Thymus (tissue), 14 donors: ENCODE measurements at places on chromosomes 4 and X. TPM values are rescaled to one million over a fixed set of nuclear protein-coding genes. Genes with fewer than 3 reads are reported as not detected.

CFAP99 gene
- 0.18 TPM for polyA plus RNA-seq

NAP1L5 gene
- 9.4 TPM for polyA plus RNA-seq

DNA sequence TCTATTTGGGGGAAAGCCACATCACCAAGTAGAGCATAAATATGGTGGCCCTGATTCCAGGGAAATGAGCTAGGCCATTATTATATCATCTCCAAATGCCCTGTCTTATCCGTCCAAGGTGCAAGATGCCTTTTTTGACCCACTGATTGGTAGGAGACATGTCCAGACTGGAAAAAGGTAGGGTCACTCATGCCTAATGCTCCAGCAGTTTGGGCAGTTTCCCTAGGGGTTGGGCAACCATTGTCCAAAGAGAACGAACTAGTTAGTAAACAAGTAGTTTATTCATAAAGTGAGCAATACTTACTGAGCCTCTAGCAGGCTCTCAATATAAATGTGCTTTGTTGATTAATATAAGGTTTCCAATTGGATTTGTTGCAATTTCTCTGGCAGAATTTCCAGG is 6.2 kb downstream of the FHDC1 start:
- no peak overlapping the region for H3K4me3 ChIP-seq
- DNase-seq: no peak
- no peak overlapping the region for H3K27ac ChIP-seq
- peaks cover 7% of the 10 kb centered on the region for H3K4me1 ChIP-seq
- peaks cover 32% of the 10 kb centered on the region for H3K27me3 ChIP-seq
- H3K36me3 ChIP-seq: no peaks in the 10 kb centered on the region

DNA sequence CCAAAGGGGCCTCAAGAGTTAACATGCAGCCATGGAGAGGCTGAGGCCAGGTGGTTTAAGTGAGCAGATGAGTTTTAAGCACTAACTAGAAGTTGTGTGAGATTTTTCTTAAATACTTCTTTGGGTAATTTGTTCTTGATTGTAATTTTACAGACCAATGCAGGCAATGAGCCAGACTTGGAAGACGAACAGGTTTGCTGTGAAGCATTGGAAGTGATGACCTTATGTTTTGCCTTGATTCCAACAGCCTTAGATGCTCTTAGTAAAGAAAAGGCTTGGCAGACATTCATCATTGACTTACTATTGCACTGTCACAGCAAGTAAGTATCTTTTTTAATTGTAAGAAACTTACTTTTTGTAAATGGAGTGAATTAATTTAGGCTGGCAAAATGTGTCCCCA is 103.9 kb downstream of the USP9X start:
- DNase-seq: no peak
- H3K36me3 ChIP-seq: peaks cover 10% of the 10 kb centered on the region
- H3K27me3 ChIP-seq: no peaks in the 10 kb centered on the region
- no peak overlapping the region for H3K27ac ChIP-seq
- H3K4me3 ChIP-seq: no peak overlapping the region

GRCh38 chr4:98828801-98829200 is 100.1 kb downstream of the EIF4E start:
- peak; percentile 7 for DNase-seq
- H3K36me3 ChIP-seq: no peaks in the 10 kb centered on the region
- no peaks in the 10 kb centered on the region for H3K4me1 ChIP-seq
- no peak overlapping the region for H3K4me3 ChIP-seq
- no peak overlapping the region for H3K27ac ChIP-seq
- no peaks in the 10 kb centered on the region for H3K27me3 ChIP-seq

- H3K27ac ChIP-seq: no peak overlapping the region
- no peaks in the 10 kb centered on the region for H3K27me3 ChIP-seq
- DNase-seq: no peak
- no peaks in the 10 kb centered on the region for H3K36me3 ChIP-seq
- H3K4me3 ChIP-seq: no peak overlapping the region
- H3K4me1 ChIP-seq: no peaks in the 10 kb centered on the region
Measured at GRCh38 chr4:55382488-55383003, 13.2 kb upstream of the TMEM165 start.

- no peaks in the 10 kb centered on the region for H3K4me1 ChIP-seq
- H3K27me3 ChIP-seq: no peaks in the 10 kb centered on the region
- no peak overlapping the region for H3K4me3 ChIP-seq
Measured at GRCh38 chrX:15858051-15858450, 3.4 kb upstream of the AP1S2 start.

DNA sequence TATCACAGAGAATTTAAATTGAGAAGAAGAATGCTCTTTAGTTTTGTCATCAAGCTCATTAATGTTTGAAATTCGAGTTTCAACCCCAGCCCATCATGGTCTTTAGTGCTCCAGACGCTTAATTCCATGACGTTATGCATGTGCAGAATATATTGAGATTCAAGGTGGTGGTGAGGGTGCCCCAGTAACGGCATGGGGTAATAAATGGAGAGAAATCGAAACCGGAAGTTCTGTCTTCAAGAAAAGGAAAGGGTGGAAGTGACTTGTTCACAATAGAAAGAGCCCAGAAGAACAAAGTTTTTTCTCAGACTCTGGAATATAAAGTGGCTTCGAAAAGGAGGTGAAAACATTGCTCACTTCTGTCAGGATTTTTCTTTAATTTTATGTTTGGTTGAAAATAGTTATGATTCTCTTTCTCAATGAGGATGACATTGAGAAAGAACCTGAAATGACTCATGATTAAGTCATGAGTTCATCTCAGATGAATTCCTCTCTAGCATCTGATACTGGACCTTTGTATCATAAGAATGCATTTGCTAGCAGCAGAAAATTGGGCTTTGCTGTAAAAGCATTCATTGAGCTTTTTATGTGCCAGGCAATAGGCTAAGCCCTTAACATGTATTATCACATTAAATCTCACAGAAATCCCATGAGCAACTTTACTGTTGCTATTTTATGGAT is 779 bp upstream of the DDX60L start:
- peak overlapping the region; percentile 95 for H3K4me3 ChIP-seq
- peak overlapping the region; percentile 92 for H3K27ac ChIP-seq
- no peaks in the 10 kb centered on the region for H3K27me3 ChIP-seq
- no peaks in the 10 kb centered on the region for H3K36me3 ChIP-seq
- DNase-seq: peak; percentile 68

- no peak overlapping the region for H3K27ac ChIP-seq
- no peaks in the 10 kb centered on the region for H3K27me3 ChIP-seq
- DNase-seq: no peak
- H3K4me1 ChIP-seq: no peaks in the 10 kb centered on the region
Measured at GRCh38 chrX:110125446-110126162, 122.7 kb downstream of the TMEM164 start.

HMGN5 gene
- polyA plus RNA-seq: 8.2 TPM

KCND1 gene
- 3.1 TPM for polyA plus RNA-seq

GPR34 gene
- 6.8 TPM for polyA plus RNA-seq

DNA sequence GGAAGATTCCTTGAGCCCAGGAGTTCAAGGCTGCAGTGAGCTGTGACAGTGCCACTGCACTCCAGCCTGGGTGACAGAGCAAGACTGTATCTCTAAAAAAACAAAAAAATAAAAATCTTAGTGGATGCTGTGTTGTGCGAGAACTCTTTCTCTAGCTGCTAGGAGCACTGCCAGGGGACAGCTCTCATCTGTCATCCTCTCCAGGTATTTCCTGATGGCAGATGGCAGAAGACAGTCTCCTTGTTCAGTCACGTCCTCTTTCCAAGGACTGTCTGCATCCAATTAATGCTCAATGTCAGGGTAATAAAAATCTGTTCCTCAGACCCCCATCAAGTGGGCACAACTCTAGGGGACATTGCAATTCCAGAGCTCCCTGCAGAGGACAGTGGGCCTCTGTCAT is 29.2 kb downstream of the PPM1K start:
- no peak overlapping the region for H3K27ac ChIP-seq
- no peak overlapping the region for H3K4me3 ChIP-seq
- H3K27me3 ChIP-seq: no peaks in the 10 kb centered on the region
- H3K36me3 ChIP-seq: no peaks in the 10 kb centered on the region

UGT2B15 gene
- polyA plus RNA-seq: 0.21 TPM
